Hippocampal formation (tissue), 2 donors: ENCODE measurements at places on chromosomes 5 and 9.

DNA sequence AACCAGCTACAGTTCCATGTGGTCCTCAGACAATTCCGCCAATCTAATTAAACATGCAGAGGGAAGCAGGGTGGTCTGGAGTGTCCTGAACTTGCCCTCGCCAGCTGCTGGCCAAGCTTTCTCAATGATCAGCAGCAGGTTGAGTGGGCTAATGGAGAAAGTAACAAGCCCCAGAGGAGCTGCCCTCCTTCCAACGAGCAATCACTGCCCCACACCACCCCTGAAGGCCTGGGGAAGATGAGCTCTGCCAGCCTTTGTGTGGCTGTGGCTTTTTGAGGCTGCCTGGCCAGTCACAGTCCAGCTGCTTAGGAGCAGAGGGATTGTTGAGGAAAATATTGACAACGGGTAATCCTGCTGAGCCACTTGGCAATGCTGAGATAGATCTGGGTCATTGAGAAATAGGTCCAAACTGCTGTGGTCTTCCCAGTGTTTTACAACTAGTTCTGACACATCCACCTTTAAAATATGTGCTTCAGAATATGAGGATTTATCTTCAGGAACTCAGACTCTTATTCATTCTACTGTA is 107.3 kb downstream of the CD180 start:
- no peak for DNase-seq

DNA sequence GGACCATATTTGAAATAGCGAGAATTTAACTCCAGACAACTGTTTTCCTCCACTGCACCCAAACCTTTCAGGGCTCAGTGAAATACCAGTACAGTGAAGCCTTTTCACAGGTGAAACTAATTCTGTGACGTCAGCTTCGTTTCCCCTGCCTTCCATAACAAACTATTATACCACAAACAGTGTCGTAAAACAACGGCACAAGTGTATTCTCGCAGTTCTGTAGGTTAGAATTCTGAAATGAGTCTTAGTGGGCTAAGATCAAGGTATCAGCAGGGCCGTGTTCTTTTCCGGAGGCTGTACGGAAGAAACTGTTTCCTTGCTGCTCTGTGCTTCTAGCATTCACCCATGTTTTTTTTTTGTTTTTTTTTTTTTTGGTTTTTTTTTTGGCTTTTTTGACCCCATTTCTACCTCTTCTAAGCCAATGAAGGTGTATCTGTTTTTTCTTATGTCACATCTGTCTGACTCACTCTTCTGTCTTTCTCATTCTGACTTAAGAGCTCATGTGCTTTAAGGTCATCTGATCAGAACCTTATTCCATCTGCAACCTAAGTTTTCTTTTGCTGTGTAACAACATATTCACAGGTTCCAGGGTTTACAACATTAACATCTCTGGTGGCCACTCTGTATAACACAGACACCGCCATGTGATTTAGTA is 20.1 kb downstream of the ISOC1 start:
- DNase-seq, result no peak

DNA sequence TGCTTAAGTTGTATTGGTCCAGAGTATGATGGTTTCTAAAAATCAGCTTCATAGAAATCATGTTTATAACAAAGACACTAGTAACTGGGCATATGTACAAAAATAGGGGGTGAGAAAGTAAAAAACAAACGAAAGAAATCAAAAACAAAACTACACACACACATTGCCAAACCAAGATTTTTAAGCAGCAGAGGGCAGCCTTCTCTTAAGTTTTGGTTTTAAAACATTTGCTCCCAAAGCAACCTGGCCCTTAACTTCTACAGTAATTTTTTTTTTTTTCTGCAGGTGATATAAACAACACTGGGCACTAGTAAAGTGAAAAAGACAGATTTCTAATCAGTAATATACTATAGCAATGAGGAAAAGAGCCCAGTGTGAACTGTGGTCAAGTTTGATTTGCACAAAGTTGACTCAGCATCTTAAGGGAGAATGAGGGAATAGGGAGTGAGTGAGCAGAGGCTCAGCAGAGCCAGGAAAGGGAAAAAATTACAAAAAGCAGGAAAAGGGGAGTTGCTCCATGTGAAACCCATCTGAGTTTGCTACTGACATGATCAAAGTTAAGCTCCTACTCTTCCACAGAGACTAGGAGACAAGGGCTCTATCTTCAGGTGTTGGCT is 13.4 kb upstream of the GAPT start:
- no peak for DNase-seq

DNA sequence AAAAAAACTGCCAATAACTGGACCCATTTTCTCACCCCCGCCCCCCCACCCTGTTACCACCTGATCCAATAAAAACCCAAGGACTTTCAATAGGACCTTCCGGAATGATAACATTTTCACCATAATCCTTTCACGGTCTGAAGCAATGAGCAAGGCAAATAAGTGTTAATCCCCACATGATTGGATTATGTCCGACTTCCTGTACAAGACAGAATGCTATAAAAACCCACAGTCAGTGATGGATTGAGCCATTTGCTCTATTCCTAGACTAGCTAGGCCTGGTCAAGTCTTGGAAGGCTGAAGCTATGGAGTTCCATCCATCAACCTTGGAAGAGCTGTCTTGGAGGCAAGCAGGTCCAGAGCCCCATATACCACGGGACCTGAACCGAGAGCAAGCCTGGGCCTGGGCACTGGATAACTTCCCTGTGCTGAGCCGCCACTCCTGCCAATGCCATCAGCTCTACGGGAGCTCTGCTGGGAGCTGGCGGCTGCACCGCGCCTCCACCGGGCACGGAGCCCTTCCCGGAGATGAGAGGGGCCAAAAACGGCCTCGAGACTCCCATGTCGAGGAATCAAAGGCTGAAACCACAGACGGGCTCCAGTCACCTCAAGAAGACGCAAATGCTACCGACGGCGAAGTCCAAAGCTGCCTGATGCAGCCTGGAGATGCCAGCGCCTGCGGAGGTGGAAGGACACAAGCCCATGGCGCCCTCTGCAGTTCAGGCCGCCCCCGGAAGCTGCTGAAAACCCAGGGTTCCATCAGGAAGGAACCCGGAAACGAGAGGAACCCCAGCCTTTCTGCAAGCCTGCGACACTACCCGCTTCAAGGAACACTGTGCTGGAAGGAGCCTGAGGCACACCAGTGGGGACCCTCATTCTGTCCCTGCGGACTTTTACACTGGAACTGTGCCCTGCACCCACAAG is 69.2 kb downstream of the ANXA2R start:
- DNase-seq, result no peak

GRCh38 chr5:7010591-7010990 is 297.4 kb downstream of the TENT4A start:
- no peak for DNase-seq

DNA sequence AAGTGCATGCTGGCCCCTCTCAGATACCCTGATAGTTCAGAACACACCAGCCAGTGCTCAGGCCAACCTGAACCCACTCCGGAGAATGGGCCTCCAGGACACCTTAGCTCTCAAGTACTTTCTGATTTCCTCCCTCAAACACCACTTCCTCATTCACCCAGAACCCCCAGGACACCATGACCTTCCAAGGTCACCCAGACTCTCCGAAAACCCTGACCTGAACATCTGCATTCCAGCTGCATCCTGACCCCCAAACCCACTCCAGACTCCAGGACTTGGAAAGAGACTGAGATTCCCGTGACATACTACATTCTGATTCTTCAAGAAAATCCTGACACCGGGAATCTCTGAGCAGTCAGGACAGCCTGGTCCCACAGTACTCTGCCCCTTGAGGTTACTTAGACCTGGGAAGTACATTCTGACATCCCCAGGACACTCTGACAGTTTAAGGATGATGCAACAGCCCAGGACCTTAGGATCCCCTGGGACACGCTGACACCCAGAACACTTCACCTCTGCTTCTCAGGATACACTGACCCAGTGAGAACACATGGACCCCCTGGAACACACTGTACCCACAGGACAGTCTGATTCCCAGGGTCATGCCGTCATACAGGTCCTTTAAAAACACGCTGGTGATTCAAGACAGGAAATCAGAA is 747 bp upstream of the PROP1 start:
- DNase-seq, result no peak

- no peak for DNase-seq
Observed at GRCh38 chr5:107153283-107153682, 517.5 kb downstream of the EFNA5 start.

DNA sequence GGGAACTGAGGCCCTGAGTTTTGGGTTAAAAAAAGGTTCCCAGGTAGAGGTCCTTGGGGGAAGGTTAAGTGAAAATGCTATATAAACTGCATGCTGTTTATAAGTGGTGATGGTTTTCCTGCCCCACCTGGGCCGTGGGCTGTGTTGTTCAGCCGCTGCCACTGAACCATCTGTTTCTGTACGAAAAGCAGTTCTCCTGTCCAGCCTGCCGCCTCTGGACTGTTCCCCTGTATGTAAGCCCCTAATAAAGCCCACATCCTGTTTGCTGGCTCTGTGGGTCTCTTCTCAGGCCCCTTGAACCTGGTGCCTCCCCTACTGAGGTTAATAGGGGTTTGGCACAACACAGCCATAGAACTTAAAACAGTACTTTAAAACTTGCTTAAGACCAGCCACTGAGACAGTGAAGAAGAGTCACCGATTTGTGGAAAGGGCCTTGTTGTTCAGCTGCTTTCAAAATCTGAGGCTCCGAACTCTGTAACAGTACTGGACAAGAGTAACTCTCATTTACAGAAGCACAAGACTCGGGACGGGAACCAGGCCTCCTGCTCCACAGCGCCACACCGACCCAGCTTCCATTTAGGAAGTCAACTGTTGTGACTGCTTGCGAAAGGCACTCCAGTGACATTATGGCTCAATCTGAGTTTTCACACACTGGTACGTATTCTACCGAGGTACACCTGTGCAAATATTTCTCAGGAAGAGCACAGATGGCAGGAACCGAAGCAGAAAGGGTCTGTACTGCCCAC is 192.5 kb downstream of the CDK5RAP2 start:
- no peak for DNase-seq

- no peak for DNase-seq
Observed at GRCh38 chr9:87505869-87506678, 8.4 kb downstream of the DAPK1 start.

GRCh38 chr9:136979769-136980587 is 2.7 kb downstream of the PTGDS start:
- no peak for DNase-seq

- DNase-seq, result no peak
Observed at GRCh38 chr5:6861036-6861435, 147.8 kb downstream of the TENT4A start.
